ENCODE measurements at places on chromosomes 5 and 9.
A peak's percentile ranks its signal among the peaks of the same experiment; 100 is the strongest.

GRCh38 chr5:65334077-65334476 is 147.6 kb downstream of the ADAMTS6 start:
- DNase-seq = no peak

DNA sequence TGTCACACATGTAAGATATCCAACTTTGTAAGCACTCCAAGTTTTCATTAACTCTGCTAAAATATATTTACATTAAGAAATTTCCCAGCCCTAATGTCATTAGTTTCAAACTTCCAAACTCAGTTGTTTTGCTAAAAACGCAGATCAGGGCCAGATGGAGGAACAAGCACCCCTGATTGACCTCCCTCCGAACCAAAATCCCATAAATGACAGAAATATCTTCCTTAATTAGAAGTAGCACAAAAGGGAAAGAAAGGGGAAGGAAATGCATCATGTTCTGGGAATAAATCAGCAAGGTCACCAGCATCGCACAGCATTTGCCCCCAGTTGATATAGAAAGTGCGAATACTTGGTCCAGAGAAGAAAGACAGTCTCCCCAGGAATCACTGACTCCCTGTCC is 61.4 kb upstream of the RUFY1 start:
- no peak for DNase-seq

DNA sequence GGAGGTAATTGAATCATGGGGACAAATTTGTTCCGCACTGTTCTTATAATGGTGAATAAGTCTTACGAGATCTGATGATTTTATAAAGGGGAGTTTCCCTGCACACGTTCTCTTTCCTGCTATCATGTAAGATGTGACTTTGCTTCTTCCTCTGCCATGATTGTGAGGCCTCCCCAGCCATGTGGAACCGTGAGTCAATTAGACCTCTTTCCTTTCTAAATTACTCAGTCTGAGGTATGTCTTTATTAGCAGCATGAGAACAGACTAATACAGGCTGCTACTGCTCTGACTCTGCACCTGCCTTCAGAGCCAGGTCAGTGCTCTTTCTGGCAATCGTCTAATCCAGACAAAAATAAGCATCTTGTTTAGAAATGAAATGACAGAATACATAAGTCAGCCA is 479.2 kb upstream of the TUSC1 start:
- no peak for DNase-seq

- no peak for DNase-seq
These were observed 23.3 kb upstream of the ZSWIM6 start for GRCh38 chr5:61308712-61309111.

- no peak for DNase-seq
These were observed at the start of gene BTNL9 for GRCh38 chr5:181039931-181040630. Gene BTNL9 (plus strand): TSS chr5:181040266. CDS start chr5:181045490, 5,224 bp downstream.

GRCh38 chr5:132181011-132181629 is 46.5 kb downstream of the P4HA2 start:
- no peak for DNase-seq

DNA sequence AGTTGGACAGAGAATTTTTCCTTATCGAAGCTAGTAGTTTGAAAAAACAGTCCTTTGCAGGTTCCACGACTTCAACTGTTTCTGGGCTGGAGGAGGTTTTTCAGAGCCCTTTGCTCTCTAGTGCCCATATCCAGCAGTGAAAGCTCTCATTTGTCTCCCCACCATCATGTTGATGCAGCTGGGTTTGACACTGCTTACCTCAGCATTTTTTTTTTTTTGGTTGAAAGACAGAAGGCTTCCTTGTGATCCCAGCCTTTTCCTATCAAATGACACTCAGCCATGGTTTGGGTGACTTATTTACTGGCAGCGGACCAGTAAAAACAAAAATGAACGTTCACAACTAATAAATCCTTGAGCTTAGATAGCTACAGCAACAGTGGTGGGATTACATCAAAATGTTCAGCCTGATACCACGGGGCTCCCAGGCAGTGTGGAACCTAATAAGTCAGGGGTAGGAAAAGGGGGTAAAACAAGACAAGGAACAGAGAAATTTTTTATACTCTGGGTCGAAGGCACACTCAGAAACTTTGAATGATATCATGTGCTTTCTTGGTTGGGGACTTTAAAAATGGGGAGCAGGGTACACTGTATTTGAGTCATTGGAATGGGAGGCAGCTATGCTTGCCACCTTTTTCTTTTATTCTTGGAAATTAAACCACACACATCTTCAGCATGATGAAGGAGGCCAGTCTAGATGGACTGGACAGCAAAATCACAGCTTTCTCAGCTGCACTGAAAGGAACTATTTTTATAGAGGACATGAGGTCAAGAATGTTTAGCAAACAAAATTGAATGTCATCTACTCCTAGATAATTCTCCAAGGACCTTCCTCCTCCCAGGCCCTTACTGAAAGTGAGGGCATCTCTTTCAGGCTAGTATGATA is 308.9 kb upstream of the MPDZ start:
- DNase-seq = no peak

GRCh38 chr9:114055061-114055460 is 23.0 kb downstream of the AMBP start:
- DNase-seq = no peak

GRCh38 chr5:133938039-133938821 is 30.2 kb downstream of the C5orf15 start:
- no peak for DNase-seq

DNA sequence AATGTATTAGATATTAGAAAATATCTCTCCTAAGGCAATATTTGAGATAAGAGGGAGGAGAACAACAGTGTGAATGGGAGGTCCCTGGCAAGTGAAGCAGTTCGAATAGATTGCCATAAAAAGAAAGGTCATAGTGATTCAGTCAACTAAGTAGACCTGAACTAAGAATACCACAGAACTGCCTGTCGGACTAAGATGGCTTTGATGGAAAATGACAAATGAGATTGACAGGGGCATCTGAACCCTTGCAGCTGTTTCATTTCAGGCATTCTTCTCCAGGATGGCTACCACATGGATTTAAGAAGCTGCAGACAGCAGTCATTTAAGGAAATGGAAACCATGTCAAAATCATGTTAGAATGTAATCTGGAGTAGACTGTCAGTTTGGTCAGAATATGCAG is 308.4 kb upstream of the MEF2C start:
- DNase-seq = no peak

GRCh38 chr9:32672469-32672868 is 37.0 kb upstream of the TAF1L start:
- no peak for DNase-seq

- no peak for DNase-seq
These were observed 82.7 kb downstream of the C9orf152 start for GRCh38 chr9:110125207-110125751.

- DNase-seq = no peak
These were observed 262.4 kb downstream of the AGTPBP1 start for GRCh38 chr9:85479305-85479704.

- DNase-seq = no peak
These were observed 24.7 kb upstream of the FRRS1L start for GRCh38 chr9:109191746-109192145.

DNA sequence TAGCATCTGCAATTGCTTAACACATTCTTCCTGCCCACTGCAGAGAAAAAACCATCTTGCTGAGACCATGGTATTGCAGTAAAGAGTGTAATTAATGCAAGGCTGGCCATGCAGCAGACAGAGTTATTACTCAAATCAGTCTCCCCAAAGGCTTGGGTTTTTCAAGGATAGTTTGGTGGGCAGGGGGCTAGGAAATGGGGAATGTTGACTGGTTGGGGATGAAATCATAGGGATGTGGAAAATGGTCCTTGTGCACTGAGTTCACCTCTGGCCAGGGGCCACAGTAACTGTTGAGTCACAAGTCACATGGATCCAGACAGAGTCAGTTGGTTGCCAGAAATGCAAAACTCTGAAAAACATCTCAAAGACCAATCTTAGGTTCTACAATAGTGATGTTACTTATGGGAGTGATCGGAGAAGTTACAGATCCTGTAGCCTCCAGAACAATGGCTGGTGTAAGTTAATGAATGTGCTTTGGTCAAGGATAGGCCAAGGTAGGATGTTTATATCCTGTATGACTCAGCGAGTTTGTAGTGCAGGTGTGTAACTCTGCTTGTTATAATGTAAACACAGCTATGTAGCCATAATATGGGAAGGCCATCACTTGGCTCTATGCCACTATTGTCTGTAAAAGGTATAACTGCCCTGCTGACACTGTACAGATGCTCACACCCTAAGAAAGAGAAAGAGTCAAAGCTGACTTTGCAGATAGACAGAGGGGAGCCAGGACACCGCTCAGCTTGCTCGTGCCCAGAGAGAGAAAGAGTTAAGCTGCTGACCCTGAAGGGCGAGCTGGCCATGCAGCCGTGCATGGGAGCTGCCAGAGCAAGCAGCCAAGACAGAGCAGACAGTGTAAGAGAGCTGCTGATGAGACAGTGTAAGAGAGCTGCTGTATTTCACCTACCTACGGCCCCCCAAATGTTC is 27.2 kb downstream of the C9orf152 start:
- no peak for DNase-seq

GRCh38 chr5:7881091-7881490 is 12.1 kb downstream of the MTRR start:
- no peak for DNase-seq

- no peak for DNase-seq
These were observed 378.8 kb upstream of the TLE4 start for GRCh38 chr9:79193001-79193400.

DNA sequence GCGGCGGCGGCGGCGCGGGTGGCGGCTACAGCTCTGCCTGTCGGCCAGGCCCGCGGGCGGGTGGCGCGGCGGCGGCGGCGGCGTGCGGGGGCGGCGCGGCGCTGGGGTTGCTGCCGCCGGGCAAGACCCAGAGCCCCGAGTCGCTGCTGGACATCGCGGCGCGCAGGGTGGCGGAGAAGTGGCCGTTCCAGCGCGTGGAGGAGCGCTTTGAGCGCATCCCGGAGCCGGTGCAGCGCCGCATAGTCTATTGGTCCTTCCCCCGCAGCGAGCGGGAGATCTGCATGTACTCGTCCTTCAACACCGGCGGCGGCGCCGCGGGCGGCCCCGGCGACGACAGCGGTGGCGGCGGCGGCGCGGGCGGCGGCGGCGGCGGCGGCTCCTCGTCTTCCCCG is 296 bp downstream of the ZSWIM6 start:
- DNase-seq = peak; percentile 40

DNA sequence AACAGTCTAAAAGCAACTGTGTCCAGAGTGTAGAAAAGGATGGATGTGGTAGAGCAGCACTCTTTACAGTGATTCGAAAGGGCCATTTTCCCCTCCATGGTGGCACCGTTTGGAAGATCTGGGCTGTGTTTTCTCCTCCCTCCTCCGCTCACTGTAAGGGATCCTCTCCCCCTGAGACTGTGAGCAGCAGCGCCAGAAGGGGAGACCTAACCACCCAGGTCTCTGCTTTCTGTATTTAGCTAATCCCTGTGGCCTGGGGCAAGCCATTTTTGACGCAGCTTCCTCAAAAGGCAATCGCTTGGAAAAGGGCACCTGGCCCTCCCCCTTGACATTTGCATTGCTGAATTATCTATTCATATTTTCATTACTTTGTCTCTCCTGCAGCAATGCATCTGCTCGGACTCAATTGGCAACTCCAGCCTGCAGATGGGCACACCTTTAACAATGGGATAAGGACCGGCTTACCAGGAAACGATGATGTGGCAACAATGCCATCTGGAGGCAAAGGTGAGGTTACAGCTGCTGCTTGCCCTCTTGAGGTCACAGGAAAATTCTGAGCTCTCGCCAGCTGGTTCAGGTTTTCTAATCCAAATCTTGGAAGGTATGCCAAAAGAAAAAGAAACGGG is 244.3 kb upstream of the WWC1 start:
- no peak for DNase-seq

GRCh38 chr5:82766206-82766605 is 311.0 kb downstream of the TMEM167A start:
- DNase-seq = no peak

- DNase-seq = no peak
These were observed 81.8 kb downstream of the GDNF start for GRCh38 chr5:37757980-37758582.

- no peak for DNase-seq
These were observed 12.2 kb upstream of the CSNK1A1 start for GRCh38 chr5:149563466-149563865.

DNA sequence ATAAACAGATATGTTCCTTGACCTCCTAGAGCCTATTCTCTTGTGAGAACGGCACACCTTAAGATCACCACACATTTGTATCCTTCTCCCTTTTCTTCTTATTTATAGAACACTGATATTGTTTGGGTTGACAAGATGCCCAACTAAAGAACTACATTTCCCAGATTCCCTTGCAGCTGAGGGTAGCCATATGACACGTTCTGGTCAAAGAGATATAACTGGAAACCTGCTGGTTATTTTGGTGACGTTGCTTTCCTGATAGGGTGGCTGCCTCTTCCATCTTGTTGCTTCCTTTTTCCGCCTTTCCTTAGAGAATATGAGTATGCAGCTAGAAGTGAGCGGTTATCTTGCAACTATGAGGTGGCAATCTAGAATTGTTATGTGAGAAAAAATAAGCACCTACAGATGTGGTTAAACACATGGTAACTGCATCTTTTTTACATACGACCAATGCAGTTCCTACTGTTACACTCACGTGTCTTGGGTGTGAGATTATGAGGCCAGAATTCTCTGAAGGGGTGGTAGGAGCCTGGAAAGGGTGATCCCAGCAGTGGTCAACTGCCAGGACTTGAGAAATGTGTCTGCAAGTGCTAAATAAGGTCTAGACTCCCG is 72.9 kb downstream of the SEC61B start:
- DNase-seq = no peak

GRCh38 chr5:131530706-131531331 is 104.2 kb downstream of the RAPGEF6 start:
- no peak for DNase-seq

DNA sequence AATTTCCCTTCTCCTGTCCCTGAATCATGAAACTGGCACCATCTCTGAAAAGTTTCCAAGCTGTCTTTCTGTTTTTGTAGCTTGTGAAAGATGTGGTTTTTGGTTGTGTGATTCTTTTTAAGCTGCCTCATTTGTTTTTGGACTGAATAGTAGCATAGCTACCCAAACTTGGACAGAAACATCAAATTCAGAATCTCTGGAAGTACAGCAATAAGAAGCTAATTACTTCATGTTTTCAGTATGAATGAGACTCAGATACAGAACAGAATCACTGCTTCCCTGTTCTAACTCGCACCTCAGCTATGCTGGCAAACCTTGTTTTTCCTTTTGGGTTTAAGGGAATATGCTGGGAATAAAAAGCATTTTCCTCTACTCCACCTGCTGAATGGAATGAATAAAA is 101.0 kb downstream of the FGF1 start:
- no peak for DNase-seq

- DNase-seq = no peak
These were observed 13.3 kb upstream of the HSDL2 start for GRCh38 chr9:112366591-112366990.

DNA sequence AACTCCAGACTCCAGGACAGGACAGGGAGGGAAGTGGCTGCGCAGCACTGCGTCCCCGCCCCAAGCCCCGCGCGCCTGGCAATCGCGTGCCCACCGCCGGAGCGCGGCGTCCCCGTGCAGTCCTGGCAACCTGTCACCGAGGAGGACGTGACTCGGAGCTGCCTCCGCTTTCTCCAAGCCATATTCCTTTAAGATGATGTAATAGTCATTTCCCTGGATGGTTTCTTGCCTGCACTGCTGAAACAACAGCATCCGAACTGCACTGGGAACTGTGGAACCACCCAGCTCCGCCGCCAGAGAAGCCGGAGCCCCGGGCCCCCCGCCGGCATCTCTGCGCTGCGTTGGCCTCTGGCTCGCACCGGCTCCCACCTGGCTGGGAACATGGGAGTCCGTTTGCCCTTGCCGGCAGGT is 34.5 kb downstream of the KCTD16 start:
- no peak for DNase-seq
